ENCODE measurements at places on chromosomes 7 and 10.

- DNase-seq = no peak
Observed at GRCh38 chr10:114329634-114330365, 74.5 kb downstream of the AFAP1L2 start.

DNA sequence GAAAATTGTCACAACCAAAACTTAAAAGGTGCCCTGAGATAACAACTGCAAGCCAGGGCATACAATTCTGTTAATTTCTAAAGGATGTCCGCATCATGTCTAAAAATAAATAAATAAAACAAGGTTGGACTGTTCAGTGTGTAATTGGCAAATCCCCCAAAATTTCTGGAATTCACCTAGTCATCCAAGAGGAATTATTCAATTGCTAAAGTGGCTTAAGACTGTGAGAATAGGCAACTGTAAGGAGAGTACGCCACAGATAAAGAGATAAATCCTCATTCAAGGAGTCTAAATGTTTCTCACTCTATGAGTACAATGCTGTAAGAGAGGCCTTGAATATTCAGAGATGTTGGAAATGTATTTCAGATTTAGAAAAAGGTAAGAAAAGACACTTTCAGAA is 37.2 kb downstream of the PIK3AP1 start:
- no peak for DNase-seq

- DNase-seq = no peak
Observed at GRCh38 chr10:30185916-30186315, 126.5 kb upstream of the JCAD start.

DNA sequence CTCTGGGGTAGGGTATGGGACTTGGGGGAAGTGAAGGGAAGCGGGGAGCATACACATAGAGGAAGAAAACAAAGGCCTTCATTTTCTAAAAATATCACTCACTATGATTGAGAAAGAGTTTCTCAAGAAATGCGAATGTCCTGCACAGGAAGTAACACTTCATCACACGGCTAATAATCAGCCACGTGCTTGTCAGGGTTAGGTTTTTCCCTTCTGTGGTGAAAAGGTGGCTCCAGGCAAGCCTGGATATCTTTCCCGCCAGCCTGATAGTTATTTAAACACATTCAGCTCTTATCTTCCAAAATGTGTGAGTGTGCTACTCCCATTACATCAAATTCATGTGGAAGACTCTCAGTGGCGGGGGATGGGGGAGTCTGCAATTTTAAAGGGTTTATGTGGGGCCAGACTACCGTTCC is 166.4 kb upstream of the ADO start:
- DNase-seq = no peak

- DNase-seq = no peak
Observed at GRCh38 chr10:100347568-100348195, 649 bp downstream of the SCD start.

DNA sequence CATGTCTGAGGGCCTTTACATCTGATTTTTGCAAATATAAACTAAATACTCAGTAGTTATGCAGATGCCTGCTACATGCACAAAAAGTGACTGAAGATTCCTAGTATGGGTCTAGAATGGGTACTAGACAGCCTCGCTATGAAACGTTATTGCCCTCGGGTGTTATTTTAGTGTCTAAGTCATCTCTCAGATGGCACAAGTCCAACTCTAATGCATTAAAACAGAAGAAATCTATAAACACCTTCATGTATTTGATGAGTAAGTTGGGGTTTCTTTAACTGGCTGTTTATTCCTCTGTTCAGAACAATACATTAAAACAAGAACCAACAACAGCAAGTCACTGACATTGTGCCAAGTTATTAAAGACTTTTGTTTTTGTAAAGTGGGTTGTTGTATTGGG is 41.6 kb downstream of the TEX36 start:
- DNase-seq = no peak

GRCh38 chr7:78172933-78173591 is 374.5 kb downstream of the PHTF2 start:
- DNase-seq = no peak

GRCh38 chr10:14074062-14074884 is 256.5 kb downstream of the FRMD4A start:
- no peak for DNase-seq

GRCh38 chr10:1372212-1372611 is 316.0 kb downstream of the WDR37 start:
- DNase-seq = no peak

- DNase-seq = no peak
Observed at GRCh38 chr7:52838981-52839411, 196.4 kb upstream of the POM121L12 start.

DNA sequence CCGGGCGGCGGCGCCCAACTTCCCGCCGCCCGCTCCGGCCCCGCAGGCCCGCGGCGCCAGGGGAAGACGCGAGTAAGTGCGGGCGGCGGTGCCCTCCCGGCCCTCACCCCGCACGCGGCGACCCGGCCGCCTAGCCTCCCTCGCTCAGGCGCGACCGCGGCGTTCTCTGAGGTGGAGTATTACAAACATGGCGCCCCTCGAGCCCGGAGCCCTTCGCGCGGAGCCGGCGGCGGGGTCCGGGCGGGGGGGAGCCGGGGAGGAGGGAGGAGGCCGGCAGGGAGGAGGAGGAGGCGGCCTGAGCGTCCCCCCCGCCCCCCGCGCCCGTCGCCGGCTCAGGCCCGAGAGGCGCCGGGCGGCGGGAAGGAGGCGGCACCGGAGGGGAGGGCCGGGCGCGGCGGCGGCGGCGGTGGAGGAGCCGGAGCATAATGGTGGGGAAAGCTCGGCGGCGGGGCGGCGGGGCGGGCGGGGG is at the start of gene ZMYND11:
TSS of gene ZMYND11 (plus strand) at position 324 of the 469 bp plus-strand sequence. CDS start 44,558 bp downstream, outside the sequence.
- peak; percentile 77 for DNase-seq

GRCh38 chr10:427761-428519 is 261.5 kb downstream of the DIP2C start:
- DNase-seq = no peak

- DNase-seq = no peak
Observed at GRCh38 chr7:103063895-103064294, 10.7 kb downstream of the FBXL13 start.

DNA sequence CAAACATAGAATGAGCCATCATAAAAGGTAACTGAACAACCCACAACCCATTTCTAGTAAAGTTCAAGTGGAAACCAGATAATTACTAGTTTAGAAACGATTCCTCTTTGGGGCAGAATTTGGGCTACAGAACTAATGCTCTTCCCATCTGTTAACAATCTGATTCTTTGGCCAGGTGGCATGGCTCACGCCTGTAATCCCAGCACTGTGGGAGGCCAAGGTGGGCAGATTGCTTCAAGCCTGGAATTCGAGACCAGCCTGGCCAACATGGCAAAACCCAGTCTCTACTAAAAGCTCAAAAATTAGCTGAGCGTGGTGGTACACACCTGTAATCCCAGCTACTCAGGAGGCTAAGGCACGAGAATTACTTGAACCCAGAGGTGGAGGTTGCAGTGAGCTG is 18.5 kb downstream of the CYP51A1 start:
- no peak for DNase-seq

DNA sequence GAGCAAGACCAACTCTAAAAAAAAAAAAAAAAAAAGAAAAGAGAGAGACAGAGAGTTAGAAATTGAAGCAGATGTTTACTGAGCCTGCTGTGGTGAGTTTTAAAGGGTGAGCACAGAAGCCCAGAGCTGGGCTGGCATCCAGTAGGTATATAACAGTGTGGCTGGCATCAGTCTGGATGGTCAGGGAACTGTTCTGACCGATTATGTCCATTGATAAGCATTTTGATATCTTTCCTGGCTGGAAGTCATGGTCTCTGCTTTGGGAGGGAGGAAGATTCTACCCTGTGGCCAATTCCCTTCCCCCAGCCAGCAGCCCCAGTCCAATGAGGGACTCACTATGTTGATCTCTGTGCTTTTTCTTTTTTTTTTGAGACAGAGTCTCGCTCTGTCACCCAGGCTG is 65.2 kb upstream of the PODXL start:
- no peak for DNase-seq

DNA sequence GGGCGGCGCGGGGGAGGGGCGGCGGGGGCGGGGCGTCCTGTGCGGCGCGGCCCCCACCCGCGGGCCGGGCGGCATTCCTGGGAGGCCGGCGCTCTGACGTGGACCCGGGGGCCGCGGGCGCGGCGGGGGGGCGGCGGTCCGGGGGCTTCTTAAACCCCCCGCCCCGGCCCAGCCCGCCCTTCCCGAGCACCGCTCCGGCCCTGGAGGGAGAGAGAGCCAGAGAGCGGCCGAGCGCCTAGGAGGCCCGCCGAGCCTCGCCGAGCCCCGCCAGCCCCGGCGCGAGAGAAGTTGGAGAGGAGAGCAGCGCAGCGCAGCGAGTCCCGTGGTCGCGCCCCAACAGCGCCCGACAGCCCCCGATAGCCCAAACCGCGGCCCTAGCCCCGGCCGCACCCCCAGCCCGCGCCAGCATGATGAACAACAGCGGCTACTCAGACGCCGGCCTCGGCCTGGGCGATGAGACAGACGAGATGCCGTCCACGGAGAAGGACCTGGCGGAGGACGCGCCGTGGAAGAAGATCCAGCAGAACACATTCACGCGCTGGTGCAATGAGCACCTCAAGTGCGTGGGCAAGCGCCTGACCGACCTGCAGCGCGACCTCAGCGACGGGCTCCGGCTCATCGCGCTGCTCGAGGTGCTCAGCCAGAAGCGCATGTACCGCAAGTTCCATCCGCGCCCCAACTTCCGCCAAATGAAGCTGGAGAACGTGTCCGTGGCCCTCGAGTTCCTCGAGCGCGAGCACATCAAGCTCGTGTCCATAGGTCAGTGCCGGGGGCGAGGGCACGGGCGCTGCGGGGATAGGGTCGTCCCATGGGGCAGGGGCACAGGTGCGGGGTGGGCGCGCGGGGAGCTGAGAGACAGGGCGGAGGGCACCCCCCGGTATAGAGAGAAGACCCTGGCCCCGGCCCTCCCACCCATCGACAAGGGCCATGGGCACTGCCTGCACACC is at the start of gene FLNC:
TSS of gene FLNC (plus strand) at position 176 of the 947 bp plus-strand sequence. CDS start at position 408, 232 bp downstream.
- DNase-seq = peak; percentile 33

DNA sequence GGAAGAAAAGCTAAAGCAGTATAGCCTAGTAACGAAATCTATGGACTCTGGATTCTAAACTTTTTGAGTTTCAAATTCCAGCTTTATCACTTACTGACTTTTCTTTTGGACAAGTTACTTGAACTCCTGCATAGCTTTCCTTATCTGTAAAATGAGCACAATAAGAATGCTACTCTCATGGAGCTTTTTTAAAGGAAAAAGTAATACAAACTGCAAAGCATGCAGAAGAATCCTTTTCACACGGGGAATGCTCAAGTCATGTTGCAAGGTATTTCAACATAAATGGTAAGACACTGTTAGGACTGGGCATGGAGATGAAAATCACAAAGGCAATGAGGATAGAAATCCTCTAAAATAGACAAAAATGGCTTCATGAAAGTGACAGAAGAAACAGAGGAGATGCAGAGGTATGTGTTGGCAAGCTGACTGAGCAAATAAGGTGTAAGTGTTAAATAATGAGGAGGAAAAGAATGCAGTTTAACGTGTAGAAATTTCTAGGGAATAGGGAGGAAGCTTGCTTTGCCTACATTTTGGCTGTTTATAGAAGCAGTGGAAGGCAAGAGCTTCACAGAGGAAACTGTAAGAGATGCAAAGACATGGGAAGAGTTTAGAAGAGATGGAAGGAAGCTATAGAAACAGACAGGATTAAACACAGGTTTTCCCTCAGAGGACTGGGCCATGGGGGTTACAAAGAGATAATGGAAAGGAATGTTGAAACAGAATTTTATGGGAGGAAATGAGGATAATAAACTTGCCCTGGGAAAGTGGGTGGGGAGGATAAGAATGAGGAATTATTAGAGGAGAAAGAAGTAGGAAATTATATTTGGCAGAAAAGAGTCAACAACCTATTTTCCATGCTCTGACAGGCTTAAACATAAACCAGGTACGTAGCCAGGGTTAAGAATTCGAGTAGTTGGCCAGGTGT is 28.8 kb upstream of the SNX13 start:
- DNase-seq = no peak

DNA sequence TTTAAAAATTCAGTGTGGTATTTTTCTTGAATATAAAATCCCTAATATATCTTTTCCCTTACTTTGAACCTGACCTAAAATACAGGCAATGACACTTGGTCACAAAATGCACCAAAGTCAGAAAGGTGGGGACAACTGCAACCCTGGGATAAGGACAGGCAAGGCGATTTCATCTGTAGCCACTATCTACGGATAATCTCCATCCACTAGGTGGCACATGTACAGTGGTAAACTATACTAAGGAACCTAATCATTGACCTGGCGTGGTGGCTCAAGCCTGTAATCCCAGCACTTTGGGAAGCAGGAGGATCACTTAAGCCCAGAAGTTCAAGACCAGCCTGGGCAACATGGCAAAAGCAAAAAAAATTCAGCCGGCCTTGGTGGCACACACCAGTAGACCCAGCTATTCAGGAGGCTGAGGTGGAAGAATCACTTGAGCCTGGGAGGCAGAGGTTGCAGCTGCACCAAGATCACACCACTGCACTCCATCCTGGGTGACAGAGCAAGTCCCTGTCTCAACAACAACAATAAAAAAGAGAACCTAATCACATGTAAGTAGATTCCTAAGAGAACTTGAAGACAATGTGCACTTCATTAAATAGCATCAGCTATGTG is 98.9 kb downstream of the KMT2C start:
- DNase-seq = no peak

- no peak for DNase-seq
Observed at GRCh38 chr10:21055339-21056135, 158.4 kb upstream of the NEBL start.

- DNase-seq = no peak
Observed at GRCh38 chr10:100636848-100637553, 101.3 kb downstream of the HIF1AN start.

- no peak for DNase-seq
Observed at GRCh38 chr10:97574374-97575126, 2.0 kb downstream of the ANKRD2 start.

GRCh38 chr7:8134089-8134733 is 127.8 kb downstream of the ICA1 start:
- no peak for DNase-seq

- DNase-seq = no peak
Observed at GRCh38 chr10:113292743-113293142, 260.1 kb upstream of the HABP2 start.

- DNase-seq = peak; percentile 52
Observed at GRCh38 chr7:351681-352480, 61.9 kb downstream of the FOXL3 start.

GRCh38 chr7:99788554-99788953 is 4.6 kb upstream of the CYP3A4 start:
- DNase-seq = no peak

GRCh38 chr7:36391436-36392198 is 2.0 kb downstream of the ANLN start:
- DNase-seq = no peak

GRCh38 chr10:102534333-102534732 is 30.6 kb downstream of the SUFU start:
- no peak for DNase-seq

- no peak for DNase-seq
Observed at GRCh38 chr10:32379950-32380551, 33.1 kb upstream of the EPC1 start.

DNA sequence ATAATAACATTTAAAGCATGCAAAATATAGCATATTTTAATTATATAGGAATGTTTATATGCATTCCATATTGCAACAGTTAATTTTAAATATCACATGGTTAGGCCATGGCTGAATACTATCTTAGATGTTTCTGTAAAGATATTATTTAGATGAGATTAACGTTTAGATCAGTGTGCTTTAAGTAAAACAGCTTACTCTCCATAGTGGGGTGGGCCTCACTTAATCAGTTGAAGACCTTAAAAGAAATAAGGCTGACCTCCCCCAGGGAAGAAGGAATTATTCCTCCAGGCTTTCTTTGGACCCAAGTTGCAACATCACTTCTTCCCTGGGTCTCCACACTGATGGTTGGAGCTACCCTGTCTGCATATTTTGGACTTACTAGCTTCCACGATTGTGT is 1246.5 kb downstream of the TYW1 start:
- no peak for DNase-seq
